ENCODE measurements at places on chromosomes 5 and 9. TPM values are rescaled to one million over a fixed set of nuclear protein-coding genes. Genes with fewer than 3 reads are reported as not detected.

DNA sequence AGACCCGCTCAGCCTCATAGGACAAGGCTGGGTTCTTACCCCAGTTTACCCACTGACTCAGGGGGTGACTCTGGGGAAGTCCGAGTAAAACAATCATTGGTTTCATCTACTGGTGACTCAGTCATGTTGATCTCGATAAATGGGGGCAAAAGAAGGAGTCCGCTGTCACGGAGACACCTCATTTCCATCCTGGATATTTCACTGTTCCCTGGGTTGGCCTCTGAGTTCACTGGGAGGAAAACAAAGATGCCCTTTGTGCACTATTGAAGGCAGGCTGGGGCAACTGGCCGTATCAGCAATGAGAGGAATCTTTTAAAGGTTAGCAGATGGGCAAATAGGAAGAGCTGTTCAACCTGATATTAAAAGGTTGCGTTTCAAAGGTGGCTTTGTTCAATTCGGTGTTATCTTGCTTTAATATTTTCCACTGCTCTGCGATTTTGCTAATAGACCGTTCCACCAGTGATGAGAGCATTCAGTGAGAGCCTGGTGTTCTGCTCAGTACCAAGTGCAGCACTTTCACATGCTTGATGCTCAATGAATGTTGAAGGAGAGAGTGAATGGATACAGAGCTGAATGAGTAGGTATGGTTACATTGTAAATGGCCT, 110.2 kb upstream of the EGFLAM start:
- H3K4me3 ChIP-seq = no peak overlapping the region
- H3K27ac ChIP-seq = no peak overlapping the region
- DNase-seq = no peak

GRCh38 chr5:7848296-7848695, 2.6 kb downstream of the CFAP90 start:
- no peak overlapping the region for H3K4me3 ChIP-seq
- no peak for DNase-seq
- no peaks in the 10 kb centered on the region for H3K27me3 ChIP-seq
- H3K27ac ChIP-seq = no peak overlapping the region

- no peaks in the 10 kb centered on the region for H3K27me3 ChIP-seq
- no peaks in the 10 kb centered on the region for H3K4me1 ChIP-seq
- H3K4me3 ChIP-seq = no peak overlapping the region
- no peak overlapping the region for H3K27ac ChIP-seq
- no peak for DNase-seq
- H3K36me3 ChIP-seq = no peaks in the 10 kb centered on the region
These were observed 191.5 kb downstream of the ROR2 start for GRCh38 chr9:91758491-91758981.

GRCh38 chr5:156584871-156585270, 257.9 kb downstream of the SGCD start:
- H3K4me3 ChIP-seq = no peak overlapping the region
- no peaks in the 10 kb centered on the region for H3K27me3 ChIP-seq
- H3K4me1 ChIP-seq = peaks cover 6% of the 10 kb centered on the region
- no peak for DNase-seq

DNA sequence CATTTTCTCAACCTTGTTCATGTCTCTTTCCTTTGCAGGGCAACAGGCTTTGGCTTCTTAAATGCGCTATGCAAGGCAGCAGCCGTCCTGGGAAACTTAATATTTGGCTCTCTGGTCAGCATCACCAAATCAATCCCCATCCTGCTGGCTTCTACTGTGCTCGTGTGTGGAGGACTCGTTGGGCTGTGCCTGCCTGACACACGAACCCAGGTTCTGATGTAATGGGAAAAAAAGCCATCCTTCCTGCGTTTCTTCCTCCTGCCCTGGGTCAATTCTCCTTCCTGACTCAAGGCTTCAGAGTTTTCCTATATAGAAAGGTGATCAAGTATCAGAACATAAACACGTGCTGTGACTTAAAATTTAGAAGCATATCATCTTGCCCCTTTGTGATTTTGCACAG, 77.8 kb upstream of the IQGAP2 start:
- no peak overlapping the region for H3K4me3 ChIP-seq
- H3K36me3 ChIP-seq = no peaks in the 10 kb centered on the region
- no peak overlapping the region for H3K27ac ChIP-seq
- H3K4me1 ChIP-seq = no peaks in the 10 kb centered on the region

- H3K27ac ChIP-seq = no peak overlapping the region
- no peak overlapping the region for H3K4me3 ChIP-seq
- no peaks in the 10 kb centered on the region for H3K4me1 ChIP-seq
- H3K27me3 ChIP-seq = no peaks in the 10 kb centered on the region
These were observed 449.9 kb upstream of the PIK3R1 start for GRCh38 chr5:67765697-67766096.

- DNase-seq = no peak
- H3K4me1 ChIP-seq = peaks cover 18% of the 10 kb centered on the region
- H3K36me3 ChIP-seq = peaks cover 3% of the 10 kb centered on the region
- no peaks in the 10 kb centered on the region for H3K27me3 ChIP-seq
- peak overlapping the region; percentile 95 for H3K27ac ChIP-seq
These were observed 745 bp upstream of the CLTA start for GRCh38 chr9:36189976-36190375.

- H3K27me3 ChIP-seq = no peaks in the 10 kb centered on the region
- DNase-seq = no peak
- no peaks in the 10 kb centered on the region for H3K36me3 ChIP-seq
- no peak overlapping the region for H3K4me3 ChIP-seq
- peaks cover 11% of the 10 kb centered on the region for H3K4me1 ChIP-seq
These were observed 85.2 kb upstream of the ALDH1A1 start for GRCh38 chr9:73038089-73038509.

DNA sequence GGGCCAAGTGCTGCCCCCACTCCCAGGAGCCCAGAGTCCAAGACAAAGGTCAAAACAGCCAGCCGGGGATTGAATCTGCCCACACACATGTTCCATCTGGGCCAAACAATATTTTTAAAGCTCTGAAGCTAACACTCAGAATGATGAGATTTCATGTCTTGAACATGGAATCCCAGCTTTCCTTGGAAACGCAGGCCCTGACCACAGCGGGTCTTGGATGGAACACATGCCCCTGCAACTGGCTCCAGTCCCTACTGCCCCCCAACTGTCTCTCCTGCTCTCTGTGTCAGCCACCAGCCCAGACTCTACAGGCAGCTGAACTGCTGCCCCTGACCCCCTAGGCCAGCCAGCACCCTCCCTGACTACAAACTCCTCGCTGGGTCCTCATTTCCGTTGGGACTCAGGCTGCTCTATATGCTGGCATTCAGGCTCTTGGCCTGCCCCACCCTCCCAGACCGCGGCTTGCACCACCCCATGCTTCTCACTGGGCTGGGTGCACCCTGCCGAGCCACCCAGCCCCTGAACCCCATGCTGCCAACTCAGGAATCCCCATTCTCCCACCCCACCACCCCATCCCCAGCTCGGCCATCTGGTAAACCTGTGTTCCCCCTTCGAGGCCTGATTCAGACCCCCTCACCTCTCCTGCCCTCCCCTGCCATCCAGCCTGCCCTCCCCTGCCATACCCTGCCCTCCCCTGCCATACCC, 71.7 kb downstream of the ADAMTS2 start:
- H3K4me1 ChIP-seq = peaks cover 11% of the 10 kb centered on the region
- H3K27me3 ChIP-seq = no peaks in the 10 kb centered on the region
- no peaks in the 10 kb centered on the region for H3K36me3 ChIP-seq
- H3K27ac ChIP-seq = peak overlapping the region; percentile 18
- H3K4me3 ChIP-seq = no peak overlapping the region

DNA sequence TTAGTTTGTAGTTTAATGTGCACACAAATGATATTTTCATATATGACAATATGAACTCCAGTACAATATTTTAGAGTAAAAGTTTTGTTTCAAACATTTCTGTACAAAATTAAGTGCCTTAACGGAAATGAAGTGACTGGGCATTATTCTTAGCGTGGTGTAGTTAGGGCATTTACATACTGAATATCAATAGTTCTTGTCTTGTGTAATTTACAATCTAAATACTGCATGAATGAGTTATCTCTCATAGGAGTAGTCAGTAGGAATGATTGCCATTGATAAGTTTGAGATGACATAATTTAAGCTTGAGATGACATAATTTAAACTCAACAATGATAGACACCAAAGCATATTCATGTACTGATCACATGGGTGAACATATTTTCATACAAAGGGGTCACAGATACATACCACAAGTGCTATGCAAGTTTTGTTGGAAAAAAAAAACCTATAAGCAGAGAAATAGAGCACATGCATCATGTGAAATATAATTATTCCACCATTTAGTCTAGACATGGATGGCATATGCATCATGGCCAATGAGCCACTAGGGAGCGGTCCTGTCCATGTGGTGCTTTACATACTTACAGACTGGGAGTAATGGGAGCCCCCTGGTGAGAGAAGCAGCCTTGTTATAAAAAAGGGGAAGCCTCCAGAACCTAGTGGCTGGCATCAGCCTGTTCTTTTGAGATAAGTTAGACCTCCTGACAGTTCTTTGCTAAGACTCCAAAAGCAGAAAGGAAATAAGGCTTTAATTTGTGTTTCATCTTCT, 1523.9 kb downstream of the MAT2B start:
- no peak for DNase-seq
- H3K4me3 ChIP-seq = no peak overlapping the region
- no peak overlapping the region for H3K27ac ChIP-seq
- no peaks in the 10 kb centered on the region for H3K27me3 ChIP-seq
- H3K36me3 ChIP-seq = no peaks in the 10 kb centered on the region
- no peaks in the 10 kb centered on the region for H3K4me1 ChIP-seq

DNA sequence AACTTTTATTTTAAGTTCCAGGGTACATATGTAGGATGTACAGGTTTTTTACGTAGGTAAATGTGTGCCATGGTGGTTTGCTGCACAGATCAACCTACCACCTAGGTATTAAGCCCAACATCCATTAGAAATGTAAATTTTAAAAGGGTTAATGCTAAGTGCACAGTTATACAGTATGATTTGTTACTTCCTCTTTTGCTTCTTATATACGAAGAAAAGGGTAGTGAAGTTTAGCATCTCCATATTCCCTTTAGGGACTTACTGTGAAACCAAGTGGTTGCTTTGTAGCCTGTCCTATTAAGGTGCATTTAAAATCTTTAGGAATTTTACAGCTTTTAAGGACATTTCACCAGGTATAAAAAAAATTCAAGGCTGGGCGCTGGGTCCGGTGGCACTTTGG, 46.4 kb downstream of the RBM27 start:
- no peak overlapping the region for H3K4me3 ChIP-seq
- no peaks in the 10 kb centered on the region for H3K27me3 ChIP-seq
- H3K4me1 ChIP-seq = no peaks in the 10 kb centered on the region
- no peak overlapping the region for H3K27ac ChIP-seq
- peaks cover 64% of the 10 kb centered on the region for H3K36me3 ChIP-seq

- no peak for DNase-seq
- H3K36me3 ChIP-seq = no peaks in the 10 kb centered on the region
- no peak overlapping the region for H3K27ac ChIP-seq
- H3K27me3 ChIP-seq = no peaks in the 10 kb centered on the region
These were observed 33.9 kb upstream of the FOXB2 start for GRCh38 chr9:76985581-76985980.

DNA sequence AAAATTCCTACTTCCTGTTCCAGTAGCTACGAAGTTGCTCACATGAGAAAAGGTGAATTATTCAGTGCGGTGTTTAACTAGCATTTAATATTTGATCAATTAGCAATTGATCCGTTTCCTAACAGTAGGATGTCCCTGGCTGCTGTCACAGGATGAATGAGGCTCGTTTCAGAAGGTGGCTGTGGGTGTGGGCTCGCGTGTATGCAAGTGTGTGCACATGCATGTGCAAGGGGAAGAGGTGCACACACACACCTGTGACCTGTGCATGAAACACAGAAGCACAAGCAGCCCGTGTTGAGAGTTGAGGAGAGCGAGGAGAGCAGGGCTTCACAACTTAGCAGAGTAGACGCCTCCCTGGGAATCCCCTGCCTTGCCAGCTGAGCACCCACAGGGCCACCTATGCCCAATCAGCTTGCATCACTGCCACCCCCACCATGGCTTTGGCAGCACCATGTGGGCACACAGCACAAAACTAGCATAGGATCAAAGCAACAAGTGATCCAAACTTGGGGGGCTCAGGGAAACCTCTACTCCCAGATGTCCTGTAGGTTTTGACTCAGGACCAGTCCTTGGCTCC, 107.2 kb downstream of the C5orf15 start:
- H3K4me3 ChIP-seq = no peak overlapping the region
- H3K4me1 ChIP-seq = no peaks in the 10 kb centered on the region
- H3K36me3 ChIP-seq = no peaks in the 10 kb centered on the region
- no peak overlapping the region for H3K27ac ChIP-seq
- H3K27me3 ChIP-seq = no peaks in the 10 kb centered on the region
- DNase-seq = no peak

DNA sequence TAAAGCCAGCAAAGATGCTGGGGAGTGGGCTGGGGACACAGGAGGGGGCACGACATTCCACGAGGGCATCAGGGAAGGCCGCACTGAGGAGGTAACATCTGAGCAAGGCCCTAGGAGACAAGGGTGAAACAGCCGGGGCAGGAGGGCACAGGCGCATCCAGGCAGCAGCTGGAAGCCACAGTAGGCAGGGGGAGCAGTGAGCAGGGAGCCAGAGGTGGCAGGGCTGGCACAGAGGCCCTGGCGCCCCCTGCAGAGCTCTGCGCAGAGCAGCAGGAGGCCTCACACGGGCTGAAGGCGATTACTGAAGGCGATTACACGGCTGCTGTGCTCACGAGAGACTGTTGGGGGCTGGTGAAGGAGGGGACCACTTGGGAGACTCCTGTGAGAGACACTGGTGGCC, 15.4 kb downstream of the LMAN2 start:
- H3K27ac ChIP-seq = peak overlapping the region; percentile 31
- peaks cover 87% of the 10 kb centered on the region for H3K36me3 ChIP-seq
- H3K4me1 ChIP-seq = peaks cover 40% of the 10 kb centered on the region
- no peak for DNase-seq

DNA sequence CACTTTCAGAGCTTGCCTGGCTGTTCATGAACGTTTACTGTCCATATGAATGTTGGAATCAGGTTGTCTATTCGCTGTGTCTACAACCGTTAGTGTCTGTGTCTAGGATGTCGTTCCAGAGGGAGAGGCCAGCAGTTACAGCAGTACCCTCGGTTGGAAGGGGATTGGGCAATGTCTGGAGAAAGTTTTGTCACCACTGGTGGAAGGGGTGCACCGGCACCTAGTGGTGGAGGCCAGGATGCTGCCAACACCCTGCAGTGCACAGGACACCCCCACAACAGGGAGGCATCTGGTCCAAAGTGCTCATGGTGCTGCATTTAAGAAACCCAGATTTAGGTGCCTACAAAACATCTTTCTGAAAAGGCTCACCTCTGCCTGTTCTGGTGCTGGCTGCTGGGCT, 220.7 kb downstream of the FANCC start:
- no peaks in the 10 kb centered on the region for H3K36me3 ChIP-seq
- no peaks in the 10 kb centered on the region for H3K27me3 ChIP-seq
- H3K4me3 ChIP-seq = no peak overlapping the region
- peaks cover 49% of the 10 kb centered on the region for H3K4me1 ChIP-seq
- DNase-seq = no peak
- H3K27ac ChIP-seq = no peak overlapping the region

The PCDHB4 gene
- 0.91 TPM for total RNA-seq

The PCDHB9 gene
- total RNA-seq = 1.6 TPM

The STK10 gene
- total RNA-seq = 10.3 TPM

The TNC gene
- 5.3 TPM for total RNA-seq

The LCN1 gene
- total RNA-seq = not detected

The EEIG1 gene
- 45.2 TPM for total RNA-seq

The MEIKIN gene
- not detected for total RNA-seq

The AMBP gene
- not detected for total RNA-seq

The LHX3 gene
- not detected for total RNA-seq

The FABP6 gene
- total RNA-seq = 3.9 TPM

The ACTBL2 gene
- total RNA-seq = not detected

The TAF11L10 gene
- total RNA-seq = not detected

The MVB12B gene
- 16.2 TPM for total RNA-seq

The BTNL8 gene
- total RNA-seq = 0.84 TPM

The PCDHGA8 gene
- 8.1 TPM for total RNA-seq
